Activated T-cell treated with anti-CD3 and anti-CD28 coated beads, Interleukin-2, amount 50 U/mL, for 48 hours (primary cell): ENCODE measurements at places on chromosomes 6 and 20.
A peak's percentile ranks its signal among the peaks of the same experiment; 100 is the strongest.

- peak; percentile 54 for DNase-seq
Measured at GRCh38 chr6:106149472-106150069, 63.4 kb downstream of the PRDM1 start.

DNA sequence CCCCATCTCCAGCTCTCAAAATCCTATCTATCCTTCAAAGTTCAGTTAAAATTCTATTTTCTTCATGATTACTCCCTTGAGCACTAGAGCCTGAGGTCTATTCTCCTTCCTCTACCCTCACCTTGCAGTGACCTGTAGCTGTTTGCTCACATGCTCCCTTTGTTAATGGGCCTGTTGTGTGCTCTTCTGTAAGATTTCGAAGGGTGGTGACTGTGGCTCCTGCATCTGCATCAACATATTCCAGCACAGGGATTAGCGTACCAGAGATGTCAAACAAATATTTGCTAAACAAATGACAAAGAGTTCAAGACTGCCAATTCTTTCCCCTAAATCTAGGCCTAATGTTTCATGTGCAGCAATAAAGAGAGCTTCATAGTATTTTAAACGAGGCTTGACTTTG is 69.5 kb downstream of the ELOVL5 start:
- DNase-seq = no peak

DNA sequence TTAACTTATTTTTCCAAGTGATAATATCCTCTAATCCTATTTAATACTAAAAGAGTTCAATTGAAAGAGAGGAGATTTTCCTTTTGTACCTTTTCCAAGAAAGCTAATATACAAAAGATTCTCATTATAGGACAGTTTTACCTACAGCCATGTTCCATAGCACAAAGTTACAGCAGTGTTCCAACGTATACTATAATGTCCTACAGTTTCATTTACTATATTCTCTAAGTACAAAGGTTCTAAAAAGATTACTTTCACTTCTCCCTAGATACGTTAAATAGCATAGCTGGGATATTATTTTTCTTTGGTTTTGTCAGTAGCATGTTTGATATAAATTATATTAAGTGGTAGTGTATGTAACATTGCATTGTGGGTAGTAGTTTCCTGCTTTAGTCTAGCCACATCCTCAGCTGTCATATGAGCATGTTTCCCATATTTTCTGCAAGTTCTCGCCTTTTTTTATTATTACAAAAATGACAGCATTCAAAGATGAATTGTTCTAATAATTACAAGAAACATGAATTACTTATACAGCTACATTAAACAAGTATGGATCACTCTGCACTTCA is 4.4 kb upstream of the RUNX2 start:
- DNase-seq = no peak

DNA sequence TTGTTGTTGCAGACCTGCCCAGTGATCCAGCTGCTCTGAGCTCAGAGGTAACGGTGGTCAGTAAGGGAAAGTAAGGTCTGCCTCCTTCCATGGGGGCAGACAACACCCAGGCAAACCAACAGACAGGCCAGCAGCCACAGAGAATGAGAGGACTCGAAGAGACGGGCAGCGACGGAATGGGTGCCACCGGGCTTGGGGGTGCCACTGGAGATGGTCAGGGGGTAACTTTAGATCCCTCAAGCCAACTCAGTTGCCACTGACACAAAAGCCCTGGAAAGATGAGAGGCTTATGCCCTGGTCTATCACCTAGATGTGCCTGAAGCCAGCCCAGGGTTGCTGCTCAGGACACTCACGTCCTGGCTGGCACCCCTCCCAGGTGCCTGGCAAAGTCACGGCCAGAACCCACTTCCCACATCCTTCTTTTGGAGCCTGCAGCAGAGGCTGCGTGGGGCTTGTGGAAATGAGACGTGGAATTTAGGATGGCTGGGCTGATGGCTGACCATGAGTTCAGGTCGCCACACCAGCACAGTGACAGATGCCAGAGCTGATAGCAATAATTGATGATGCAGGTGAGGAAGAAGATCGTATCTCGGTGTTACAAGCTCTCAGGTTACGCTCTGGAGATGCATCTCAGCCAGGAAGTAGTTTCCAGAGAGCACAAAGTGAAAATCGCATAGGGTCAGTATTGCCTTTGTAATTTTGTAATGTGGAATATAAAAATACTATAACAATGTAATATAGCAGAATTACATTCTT is 209.1 kb downstream of the SYNDIG1 start:
- DNase-seq = no peak

GRCh38 chr20:48186447-48186846 is 401.2 kb upstream of the SULF2 start:
- DNase-seq = no peak

- no peak for DNase-seq
Measured at GRCh38 chr6:132961122-132961521, 146.8 kb downstream of the RPS12 start.

- no peak for DNase-seq
Measured at GRCh38 chr6:72560721-72561593, 60.9 kb upstream of the KCNQ5 start.

- no peak for DNase-seq
Measured at GRCh38 chr6:113221850-113222249, 635.3 kb upstream of the MARCKS start.

- no peak for DNase-seq
Measured at GRCh38 chr6:134819236-134819635, 130.7 kb downstream of the ALDH8A1 start.

DNA sequence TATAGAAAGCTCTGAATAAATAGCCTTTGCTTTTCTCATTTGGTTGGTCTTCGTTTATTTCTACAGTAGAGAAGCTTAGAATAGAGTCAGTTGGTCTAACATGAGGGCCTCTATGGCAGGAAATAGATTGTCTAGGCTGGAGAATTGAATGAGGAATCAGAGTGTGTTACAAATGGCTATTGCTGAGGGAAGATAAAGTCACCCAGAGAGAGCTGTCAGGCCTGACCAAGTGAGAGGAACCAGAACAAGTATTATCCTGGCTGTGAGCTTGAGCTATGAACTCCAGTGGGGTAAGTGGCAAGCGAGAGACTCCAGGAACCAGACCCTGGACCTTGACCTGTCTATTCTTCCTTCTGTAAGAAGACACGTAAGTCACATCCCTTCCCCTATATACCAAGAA is 353.1 kb downstream of the CD83 start:
- DNase-seq = no peak
